Osteoblast (primary cell): ENCODE measurements at places on chromosomes 16 and 17. TPM values are rescaled to one million over a fixed set of nuclear protein-coding genes. Genes with fewer than 3 reads are reported as not detected.

RETREG3 gene
- 81.0 and 90.1 TPM in 2 replicates for total RNA-seq

TUBB3 gene
- 166 and 239 TPM in 2 replicates for total RNA-seq

DNA sequence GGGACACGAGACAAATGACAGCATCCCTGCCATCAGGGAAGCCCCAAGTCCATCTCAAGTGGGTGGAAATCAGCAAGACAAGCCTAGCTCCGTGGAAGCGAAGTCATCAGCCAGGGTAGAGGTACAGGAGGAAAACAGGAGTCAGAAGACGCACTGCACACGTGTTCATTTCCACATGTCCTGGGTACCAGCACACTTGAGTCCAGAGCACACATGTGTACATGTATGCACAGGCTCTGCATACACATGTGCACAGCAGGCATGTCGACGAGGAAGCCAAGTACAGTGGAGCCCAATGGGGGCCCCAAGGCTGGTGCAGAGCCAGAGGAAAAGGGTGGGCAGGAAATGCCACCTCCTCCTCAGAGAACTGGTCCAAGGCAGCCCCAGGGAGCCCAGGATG lies 75.9 kb downstream of the ZNF423 start:
- DNase-seq = peak; percentile 78

- DNase-seq = no peak
Observed at GRCh38 chr17:4301066-4301465, 37.3 kb upstream of the ANKFY1 start.

GRCh38 chr17:43576563-43577229 lies 30.6 kb upstream of the ETV4 start:
- DNase-seq = no peak

GRCh38 chr17:40479754-40480480 lies 21.5 kb downstream of the TNS4 start:
- peak; percentile 58 for DNase-seq

GRCh38 chr17:72031219-72031884 lies 89.5 kb upstream of the SOX9 start:
- peak; percentile 11 for DNase-seq

DNA sequence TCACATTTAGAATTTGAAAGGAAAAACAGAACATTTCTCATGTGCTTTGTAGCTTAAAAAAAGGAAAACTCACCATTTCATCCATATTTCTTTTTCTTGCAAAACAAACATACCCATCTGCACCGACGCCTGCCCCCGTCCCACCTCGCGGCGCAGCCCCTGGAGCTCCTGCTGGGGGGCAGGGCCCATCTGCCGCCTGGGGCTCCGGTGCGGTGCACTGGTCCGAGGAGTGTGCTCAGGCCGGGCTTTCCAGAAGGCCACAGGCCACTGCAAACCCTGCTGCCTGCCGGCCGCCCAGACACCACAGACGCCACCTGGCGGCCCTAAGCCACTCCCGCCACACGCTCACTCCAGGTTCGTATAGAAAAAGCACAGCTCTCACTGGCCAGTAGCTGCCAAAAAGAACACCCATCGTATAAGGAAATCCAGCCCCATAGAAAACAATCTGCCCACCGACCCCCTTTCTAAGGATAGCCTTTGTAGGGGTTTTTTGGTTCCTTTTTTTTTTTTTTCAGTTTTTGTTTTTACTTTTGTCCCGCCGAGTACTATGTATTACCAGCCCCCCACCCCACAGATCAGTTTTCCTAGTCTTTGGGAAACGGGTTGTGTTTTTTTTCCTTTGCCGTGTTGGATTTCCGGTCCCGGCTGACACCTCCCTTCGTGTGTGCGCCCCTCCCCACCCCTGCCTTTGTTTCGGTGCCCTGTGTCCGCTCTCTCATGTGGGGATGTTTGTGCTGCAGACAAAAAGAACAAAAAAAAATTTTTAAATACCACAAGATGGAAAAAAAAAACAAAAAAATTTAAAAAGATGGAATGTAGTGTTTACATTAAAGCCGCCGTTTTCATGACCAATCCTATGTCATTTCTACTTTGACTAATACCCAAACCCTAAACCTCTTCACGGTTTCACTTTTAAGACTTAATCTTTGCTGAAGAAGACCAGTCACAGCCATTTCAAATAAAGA lies 68.8 kb downstream of the AMFR start:
- peak; percentile 99 for DNase-seq
